ENCODE measurements at places on chromosomes 11 and 22.

GRCh38 chr11:77214557-77214956, 86.5 kb downstream of the MYO7A start:
- DNase-seq, result no peak

GRCh38 chr11:128662076-128662475, 31.8 kb upstream of the FLI1 start:
- peak; percentile 29 for DNase-seq

- DNase-seq, result no peak
Measured at GRCh38 chr22:37260155-37260795, 16.2 kb upstream of the RAC2 start.

DNA sequence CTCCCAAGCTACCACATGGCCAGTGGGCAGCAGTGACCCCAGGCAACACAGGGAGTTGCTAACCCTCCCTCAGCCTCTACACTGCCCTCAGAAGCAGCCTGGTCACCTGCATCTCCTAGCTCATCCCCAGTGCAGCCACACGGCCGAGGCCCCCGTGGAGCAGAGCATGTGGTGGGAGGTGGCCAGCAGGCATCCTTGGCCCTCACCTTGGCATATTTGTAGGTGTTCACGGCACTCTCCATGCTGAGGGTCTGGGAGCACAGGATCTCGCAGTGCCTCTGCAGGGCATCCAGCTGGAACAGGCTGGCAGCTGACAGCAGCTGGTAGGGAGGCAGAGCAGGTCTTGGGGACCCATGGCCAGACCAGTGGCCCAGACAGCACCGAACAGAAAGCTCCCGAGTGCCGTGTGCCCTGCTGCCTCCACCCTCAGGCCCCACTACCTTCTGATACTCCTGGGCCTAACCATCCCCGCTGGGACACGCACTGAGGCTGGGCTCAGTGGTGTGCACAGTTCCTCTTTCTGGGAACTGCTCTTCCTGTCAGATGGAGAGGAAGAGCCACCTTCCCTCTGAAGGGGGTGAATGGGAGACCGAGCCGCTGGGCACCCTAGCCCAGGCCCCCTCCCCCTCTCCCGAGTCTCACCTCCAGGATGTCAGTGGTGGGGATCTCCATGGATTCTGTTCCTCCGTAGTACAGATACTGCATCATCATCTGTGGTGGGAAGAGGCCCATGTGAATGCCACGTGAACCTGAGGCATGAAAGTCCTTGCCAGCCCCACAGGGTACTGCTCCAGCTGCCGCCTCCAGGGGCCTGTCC, 48.8 kb downstream of the NAT10 start:
- DNase-seq, result no peak

DNA sequence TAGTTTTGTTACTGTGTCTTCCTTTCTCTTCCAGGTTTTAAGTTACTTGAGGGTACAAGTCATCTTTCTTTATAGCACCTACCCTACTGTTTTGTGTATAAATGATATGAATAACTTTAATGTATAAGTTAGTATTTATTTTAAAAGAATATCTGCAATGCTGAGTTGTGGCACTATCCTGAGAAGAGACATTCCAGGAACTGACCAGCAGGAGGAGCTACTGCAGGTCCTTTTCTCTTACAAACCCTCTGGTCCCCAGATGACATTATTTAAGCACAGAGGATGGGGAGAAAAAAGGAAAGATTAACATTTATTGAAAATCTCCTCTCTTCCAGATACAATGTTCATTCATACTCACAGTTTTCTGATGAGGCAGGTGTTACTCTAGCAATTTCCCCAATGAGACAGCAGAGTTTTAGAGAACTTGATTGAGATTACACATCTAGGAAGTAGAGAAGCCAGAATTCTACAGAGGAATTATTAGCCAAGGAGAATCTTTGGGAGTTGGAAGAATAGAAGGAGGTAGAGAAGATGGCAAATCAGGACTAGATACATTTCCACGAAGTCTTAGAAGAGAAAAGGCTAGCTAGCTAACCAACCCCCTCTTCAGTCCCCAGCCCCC, 541.2 kb upstream of the API5 start:
- DNase-seq, result peak; percentile 3

- DNase-seq, result no peak
Measured at GRCh38 chr11:28631148-28631547, 523.0 kb downstream of the METTL15 start.

GRCh38 chr22:34437140-34437539, 516.9 kb upstream of the LARGE1 start:
- no peak for DNase-seq

DNA sequence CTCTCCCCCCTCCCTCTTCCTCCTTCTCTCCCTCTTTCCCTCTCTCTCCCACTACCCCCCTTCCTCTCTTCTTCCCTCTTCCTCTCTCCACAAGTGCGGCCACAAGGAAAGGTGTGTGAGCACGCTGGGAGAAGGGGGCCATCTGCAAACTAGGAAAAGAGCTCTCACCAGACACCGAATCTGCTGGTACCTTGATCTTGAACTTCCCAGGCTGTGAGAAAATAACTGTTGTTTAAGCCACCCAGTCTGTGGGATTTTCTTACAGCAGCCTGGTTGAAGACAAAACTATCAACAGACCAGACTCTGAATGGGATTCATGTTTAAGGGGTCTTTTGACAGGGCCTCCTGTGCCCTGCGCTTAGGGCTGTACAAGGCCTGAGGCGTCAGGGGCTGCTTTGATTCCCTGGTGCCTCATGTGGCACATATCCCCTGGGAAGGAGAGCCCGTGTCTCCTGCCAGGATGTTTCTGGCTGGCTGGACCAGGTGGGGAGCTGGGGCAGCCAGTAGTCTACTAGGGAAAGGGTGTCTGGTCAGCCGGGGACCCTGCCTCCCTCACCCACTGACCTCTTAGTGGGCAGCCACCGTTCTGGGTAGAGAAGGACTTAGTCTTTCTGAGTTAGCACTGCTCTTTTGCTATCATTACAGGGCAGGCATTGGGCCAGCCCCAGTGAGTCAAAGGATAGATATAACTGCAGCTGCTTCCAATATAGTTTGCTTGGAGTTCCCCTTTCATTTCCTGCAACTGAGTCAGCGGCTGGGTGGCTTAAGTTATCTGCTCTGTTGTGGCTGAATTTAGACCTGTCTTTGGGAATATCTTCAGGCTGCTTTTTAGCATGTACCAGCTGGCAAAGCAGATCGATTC, 6.2 kb downstream of the PANX1 start:
- DNase-seq, result peak; percentile 96

DNA sequence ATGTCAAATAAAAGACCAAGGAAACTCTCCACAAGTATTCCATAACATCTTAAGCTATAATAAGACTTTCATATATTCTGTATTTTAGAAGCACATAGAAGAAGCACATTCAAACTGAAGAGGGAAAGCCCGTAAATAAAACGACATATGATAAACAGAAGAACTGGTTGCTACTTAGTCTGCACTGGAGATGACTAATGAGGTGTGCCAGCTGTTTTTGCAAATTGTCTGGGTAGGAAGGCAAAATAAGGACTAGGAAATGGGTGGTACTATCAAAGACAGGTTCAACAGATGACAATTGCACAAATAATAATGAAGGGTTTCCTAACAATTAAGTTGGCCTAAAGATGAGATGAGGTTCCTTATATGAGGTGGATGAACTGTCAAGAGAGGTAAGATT, 593.2 kb upstream of the CCDC179 start:
- no peak for DNase-seq

DNA sequence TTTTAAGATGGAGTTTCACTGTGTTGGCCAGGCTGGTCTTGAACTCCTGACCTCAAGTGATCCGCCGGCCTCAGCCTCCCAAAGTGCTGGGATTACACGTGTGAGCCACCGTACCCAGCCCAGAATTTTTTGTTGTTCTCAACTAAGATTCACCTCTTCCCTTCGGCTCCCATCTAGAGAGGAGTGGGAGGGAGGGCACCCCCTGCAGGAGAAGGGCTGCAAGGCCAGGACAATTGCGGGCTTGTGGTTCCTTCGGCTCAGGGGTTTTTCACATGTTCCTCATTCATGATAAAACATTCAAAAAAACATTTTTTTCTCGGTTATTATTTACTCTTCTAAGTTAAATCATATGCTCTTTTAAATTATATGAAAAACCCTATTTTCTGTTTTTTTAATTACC, 201.1 kb upstream of the LRRC4C start:
- DNase-seq, result no peak

GRCh38 chr22:36907253-36908195, 5.9 kb upstream of the CSF2RB start:
- DNase-seq, result no peak

DNA sequence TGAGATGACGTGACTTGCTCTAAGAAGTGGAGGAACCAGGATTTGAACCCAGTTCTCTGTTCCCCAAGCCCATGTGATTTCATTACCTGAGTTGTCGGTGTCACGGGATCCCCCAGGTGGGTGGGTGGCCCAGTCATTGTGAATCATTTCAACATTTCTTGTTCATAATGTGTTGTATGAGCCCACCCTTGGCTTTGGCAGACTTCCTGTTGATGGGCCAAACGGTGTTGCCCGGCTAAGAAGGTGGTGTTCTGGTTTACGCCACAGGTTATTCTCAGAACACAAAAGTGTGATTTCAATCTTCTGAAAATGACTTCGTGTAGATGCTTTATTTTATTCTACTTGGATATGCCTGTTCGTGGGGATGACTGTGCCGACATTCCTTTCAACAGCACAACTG, 21.6 kb upstream of the ST14 start:
- DNase-seq, result no peak

GRCh38 chr22:46897246-46897623, 134.8 kb downstream of the TBC1D22A start:
- DNase-seq, result no peak

Data from adipocyte (in vitro differentiated cells).